Urothelium cell line (cell line): ENCODE measurements at places on chromosomes 12 and 14.

DNA sequence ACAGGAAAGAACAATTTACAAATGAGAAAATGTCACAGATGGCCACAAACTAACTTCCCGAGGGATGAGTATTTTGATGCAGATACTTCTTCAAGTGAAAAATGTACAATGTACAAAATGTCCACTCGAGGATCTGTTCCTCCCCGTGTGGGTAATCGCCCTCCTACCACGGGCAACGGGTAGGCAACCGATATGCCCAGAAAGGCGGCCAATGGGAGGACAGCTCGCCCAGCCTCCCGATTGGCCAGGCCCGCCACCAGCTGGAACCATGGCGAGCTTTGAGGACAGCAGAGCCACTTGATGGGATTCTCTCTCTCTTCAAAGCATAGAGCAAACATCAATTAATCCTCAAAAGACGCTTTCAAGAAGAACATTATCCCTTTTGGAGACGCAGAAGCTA lies 42.3 kb downstream of the DPF3 start:
- no peak for DNase-seq

DNA sequence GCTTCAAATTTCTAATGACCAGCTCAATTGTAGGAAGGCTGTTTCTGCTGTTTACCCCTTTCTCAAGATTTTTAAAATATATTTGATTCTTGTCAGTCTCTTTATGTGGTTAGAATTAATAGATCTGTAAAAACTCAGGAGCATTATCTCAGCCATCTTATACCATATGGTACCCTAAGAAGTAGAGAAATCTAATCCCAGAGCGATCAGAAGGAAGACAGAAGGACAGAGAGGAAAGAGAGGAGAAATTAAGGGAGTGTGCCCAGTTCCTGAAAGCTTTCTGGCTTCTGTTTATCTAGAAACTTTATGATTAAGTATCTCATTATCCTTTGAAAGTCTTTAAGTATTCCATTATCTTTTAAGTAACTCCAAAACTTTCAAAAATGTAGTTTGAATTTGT lies 152.1 kb upstream of the NAV3 start:
- no peak for DNase-seq

DNA sequence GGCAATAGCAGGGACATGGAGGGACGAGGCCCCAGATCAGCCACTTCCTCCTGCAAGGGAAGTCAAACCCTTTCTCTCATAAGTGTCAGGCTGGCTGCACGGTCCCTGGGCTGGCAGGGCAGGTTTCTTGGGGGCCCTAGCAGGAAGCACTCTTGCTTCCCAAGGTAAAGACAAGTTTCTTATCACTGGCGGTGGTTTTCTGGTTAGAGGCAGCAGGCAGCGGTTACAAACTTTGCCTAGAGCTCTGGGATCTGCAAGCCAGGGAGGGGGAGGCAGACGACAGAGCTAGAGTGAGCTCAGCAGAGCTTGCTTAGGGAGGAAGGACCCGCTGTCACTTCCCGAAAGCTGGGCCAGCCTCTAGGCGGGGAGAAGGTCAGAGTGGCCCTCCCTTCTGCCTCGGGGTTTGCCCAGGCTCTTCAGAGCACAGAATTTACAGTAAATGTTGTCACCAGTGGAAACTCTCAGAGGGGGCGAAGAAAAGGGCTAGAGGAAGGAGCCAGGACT lies 20.4 kb downstream of the BATF start:
- no peak for DNase-seq

DNA sequence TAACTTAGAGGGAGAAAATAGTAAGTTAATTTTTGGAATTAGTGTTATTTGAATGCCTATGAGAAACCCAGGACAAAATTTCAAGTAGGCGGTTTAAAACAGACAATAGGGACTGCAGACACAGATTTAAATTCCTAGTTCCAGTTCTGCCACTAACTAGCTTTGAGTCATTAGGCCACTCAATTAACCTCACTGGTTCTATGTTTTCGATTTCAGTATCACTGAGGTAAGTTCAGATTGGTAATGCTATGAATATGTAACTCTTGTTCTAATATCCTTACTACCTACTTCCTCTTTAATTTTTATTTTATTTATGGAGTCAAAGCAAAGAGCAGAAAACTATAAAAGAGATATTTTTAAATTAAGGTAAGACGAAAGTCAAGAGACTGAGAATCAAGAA lies 52.6 kb downstream of the GALC start:
- DNase-seq = no peak

DNA sequence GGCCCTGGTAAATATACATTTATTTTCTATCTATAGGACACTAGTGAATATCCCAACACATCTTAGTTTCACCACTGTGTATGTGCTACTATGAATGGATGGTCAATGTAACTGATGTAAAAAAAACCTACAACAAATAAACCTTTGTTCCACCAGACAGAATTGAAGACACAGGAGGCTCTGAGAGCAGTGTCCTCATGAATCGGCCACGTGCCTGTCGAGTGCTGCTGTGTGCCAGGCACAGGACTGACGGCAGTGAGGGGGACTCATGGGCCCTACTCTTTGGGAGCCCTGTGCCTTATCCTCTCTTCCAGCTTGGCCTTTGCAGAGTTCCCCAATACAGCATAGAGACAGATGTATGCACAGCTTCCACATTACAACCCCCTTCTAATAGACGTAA lies 18.2 kb downstream of the CINP start:
- DNase-seq = no peak

GRCh38 chr12:78055545-78055944 lies 224.9 kb downstream of the NAV3 start:
- DNase-seq = no peak

DNA sequence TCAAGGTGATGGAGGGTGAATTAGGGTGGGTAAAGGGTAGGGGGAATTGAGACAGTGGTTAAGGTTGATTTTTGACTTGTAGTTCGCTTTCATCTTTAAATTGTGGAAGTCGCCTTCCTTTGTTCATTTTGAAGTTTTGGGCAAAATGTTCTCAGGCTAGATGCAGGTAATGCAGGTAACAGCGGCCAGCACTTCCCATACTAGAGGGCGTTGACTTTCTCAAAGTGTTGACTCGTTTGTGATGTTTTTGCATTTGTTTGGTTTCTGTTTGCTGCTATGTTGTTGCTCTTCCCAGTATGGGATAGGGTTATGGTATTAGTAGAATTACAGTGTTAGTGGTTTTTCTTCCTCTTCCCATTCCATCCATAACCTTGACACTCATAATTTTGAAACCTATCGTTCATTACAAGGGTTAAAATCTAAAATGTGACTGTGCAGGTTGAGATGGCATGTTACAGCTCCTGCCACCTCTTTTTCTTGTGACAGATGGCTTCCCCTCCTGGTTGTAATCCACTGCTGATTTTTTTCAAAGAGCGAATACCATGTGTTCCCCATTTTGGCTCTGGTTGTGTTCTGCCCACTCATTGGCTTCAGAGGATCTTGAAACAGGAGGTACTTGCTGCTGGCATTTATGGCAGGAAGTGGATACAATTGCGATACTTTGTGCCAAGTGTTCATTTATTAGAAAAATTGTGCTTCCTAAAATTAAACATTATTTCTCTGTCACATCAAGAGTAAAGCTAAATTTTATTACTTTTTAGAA lies 57.1 kb downstream of the ERC1 start:
- no peak for DNase-seq

GRCh38 chr12:48767047-48767446 lies 21.8 kb downstream of the ADCY6 start:
- DNase-seq = no peak

DNA sequence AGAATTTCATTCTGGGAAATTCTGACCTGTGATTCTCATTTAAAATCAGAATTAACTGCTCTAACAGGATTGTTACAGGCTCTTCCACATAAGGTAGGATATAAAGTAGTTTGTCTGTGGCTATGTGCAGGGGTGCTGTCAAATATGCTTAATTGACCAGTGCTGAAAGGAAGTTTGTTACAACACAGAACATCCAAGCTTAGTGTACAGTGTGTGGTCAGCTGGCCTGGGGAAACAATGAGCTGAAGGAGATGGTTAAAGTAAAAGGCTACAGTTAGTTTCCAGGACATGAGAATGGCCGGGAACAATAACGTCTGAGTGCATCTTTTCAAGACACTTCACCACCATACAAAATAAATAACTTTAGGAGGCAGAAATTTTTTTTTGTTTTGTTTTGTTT lies 68.0 kb downstream of the PKP2 start:
- DNase-seq = no peak
